ENCODE measurements at places on chromosomes 1 and 21.

- no peak for DNase-seq
Measured at GRCh38 chr1:116999596-116999995, 2.0 kb upstream of the CD101 start.

- DNase-seq: no peak
Measured at GRCh38 chr1:118927427-118928187, 60.5 kb downstream of the TBX15 start.

GRCh38 chr1:235515844-235516512 lies 11.7 kb upstream of the B3GALNT2 start:
- no peak for DNase-seq

- DNase-seq: no peak
Measured at GRCh38 chr1:28240024-28240423, 4.1 kb downstream of the ATP5IF1 start.

DNA sequence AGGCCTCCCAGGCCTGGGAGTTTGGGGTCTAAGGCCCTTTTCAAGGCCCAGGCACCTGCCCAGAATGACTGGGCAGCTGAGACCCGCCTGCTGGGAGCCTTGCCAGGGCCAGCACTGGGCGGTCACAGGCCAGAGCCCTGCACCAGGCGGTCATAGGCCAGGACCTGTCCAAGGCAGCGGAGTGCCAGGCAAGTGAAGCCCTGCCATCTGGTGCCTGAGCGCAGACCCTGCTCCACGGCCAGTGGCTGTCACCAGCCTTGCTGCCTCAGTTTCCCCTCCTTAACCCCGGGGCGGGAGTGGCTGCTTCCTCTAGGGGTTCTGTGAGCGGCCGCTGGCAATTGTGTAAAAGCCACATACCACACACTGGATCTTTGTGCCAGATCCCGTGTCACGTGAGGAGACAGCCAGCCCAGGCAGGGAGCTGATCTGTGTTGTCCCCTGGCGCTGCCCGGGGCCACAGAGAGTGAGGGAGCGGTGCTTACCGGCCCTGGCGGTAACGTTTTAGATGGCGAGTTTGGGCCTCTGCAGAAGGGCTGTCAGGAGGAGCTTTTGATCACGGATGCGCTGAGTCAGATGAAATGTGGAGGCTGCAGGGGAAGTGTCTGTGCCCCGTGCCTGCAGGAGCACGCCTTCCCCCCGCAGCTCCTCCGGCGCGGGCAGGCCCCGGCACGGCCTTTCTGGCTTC lies 4.6 kb downstream of the COL18A1 start:
- no peak for DNase-seq

DNA sequence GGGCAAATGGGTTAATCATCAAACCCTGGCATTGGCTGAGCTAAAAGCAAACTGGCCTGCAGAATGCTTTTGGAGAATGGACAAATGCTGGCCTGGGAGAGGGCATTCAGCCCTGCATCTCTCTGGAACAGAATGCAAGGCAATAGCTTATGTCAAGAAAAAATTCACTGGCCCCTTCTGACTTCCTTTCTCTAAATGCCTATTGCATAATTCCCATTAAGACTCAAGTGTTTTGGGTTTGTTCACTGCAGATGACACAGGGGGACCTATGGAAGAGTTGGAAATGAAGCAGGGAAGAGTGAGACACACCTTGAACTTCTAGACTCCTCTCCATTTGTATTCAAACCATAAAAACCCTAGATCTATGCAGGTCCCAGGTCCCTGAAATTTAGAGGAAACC lies 15.9 kb downstream of the PEA15 start:
- DNase-seq: no peak

GRCh38 chr1:214004014-214004413 lies 16.2 kb downstream of the PROX1 start:
- DNase-seq: no peak

- no peak for DNase-seq
Measured at GRCh38 chr1:13228343-13228781, 2.4 kb upstream of the PRAMEF18 start.

- DNase-seq: no peak
Measured at GRCh38 chr1:179143322-179143721, 61.5 kb downstream of the TOR3A start.

GRCh38 chr1:181485287-181486097 lies 2.2 kb downstream of the CACNA1E start:
- no peak for DNase-seq

- peak; percentile 34 for DNase-seq
Measured at GRCh38 chr1:26959722-26960624, at the start of gene KDF1. TSS of gene KDF1 (minus strand) at chr1:26960468. CDS start at chr1:26952380, 8,088 bp downstream.

- no peak for DNase-seq
Measured at GRCh38 chr21:43581453-43581852, 77.8 kb downstream of the HSF2BP start.

- no peak for DNase-seq
Measured at GRCh38 chr1:10388387-10388715, 10.5 kb upstream of the PGD start.

DNA sequence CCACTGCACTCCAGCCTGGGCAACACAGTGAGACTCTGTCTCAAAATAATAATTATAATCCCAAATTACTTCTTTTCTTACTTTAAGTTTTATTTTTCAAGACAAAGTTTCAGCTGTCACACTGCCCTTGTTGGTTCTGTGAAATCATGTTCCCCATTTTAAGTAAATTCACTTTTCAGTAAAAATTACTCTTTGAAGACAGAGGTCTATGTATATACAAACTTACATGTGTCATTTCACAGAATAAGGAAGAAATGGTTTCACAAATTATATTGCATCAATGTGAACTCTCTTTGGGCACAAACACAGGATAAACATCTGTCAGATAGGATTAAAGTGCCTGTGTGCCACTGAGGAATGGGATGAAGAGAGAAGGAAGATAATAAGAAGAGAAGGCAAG lies 33.1 kb upstream of the ETS2 start:
- DNase-seq: no peak

DNA sequence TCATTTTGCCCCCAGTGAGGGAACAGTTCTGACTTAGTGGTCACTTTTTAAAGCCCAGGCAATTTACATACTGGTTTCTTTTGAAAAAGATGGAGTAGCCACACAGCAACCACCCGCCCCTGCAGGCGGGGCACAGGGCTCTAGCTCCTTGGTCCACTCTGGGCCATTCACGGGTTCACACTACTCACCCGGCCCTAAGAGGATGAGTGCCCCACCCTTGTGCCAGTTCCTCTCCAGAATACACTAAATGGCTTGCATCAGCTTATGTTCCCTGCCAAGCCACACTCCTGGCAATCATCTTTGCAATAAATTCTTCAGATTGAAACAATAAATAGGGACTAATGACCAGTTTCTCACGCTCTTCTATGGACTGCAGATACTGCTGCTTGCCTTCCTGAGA lies 15.7 kb upstream of the ATP13A2 start:
- no peak for DNase-seq

DNA sequence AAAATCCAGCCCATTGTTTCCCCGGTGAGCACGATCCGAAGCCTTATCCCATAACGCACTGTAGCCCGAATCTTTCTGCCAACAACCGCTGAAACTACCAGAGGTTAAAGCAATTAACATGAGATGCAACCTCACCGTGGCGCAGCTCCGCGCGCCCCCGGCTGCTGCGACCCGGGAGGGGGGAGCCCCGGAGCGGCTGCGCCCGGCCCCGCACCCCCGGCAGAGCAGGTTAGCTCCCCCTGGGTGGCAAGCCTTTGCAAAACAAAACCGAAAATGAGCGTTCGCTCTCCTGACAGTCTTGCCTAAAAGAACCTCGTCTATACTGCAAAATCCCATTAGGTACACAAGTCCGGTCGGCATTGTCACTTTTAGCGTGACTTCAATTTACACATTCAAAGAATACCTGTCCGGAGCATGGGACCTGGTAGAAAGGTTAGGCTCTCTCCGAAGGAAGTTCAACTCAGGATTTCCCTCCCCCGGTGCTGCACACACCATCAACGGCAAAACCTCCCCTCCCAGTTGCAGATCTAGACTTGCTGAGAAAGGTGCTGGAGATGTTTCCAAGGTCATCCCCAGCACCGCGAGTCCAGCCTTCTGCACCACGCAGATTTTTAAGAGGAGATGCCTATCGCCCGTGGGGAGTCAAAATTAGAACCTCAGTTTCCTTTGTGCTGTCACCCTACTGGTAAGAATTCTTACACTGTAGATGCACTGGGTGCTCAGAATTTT lies 107.5 kb downstream of the ZNF281 start:
- DNase-seq: peak; percentile 54

GRCh38 chr1:38527373-38527966 lies 332.1 kb downstream of the RRAGC start:
- DNase-seq: peak; percentile 38

GRCh38 chr1:39677645-39678044 lies 5.7 kb upstream of the NT5C1A start:
- DNase-seq: no peak

- no peak for DNase-seq
Measured at GRCh38 chr1:167488786-167489185, 29.5 kb downstream of the CD247 start.

- DNase-seq: no peak
Measured at GRCh38 chr1:215888159-215888558, 321.1 kb downstream of the KCTD3 start.

- DNase-seq: no peak
Measured at GRCh38 chr21:31395268-31395667, 51.2 kb upstream of the TIAM1 start.

GRCh38 chr1:110225212-110225611 lies 15.1 kb downstream of the KCNC4 start:
- DNase-seq: no peak

All from activated CD4-positive, alpha-beta T cell treated with anti-CD3 and anti-CD28 coated beads for 1 hour (primary cell).